NCI-H2081 (cell line): ENCODE measurements at places on chromosomes 6 and 20.

- no peak for DNase-seq
Observed at GRCh38 chr6:143559051-143559660, 47.6 kb upstream of the FUCA2 start.

- no peak for DNase-seq
Observed at GRCh38 chr6:145318952-145319351, 416.4 kb downstream of the EPM2A start.

DNA sequence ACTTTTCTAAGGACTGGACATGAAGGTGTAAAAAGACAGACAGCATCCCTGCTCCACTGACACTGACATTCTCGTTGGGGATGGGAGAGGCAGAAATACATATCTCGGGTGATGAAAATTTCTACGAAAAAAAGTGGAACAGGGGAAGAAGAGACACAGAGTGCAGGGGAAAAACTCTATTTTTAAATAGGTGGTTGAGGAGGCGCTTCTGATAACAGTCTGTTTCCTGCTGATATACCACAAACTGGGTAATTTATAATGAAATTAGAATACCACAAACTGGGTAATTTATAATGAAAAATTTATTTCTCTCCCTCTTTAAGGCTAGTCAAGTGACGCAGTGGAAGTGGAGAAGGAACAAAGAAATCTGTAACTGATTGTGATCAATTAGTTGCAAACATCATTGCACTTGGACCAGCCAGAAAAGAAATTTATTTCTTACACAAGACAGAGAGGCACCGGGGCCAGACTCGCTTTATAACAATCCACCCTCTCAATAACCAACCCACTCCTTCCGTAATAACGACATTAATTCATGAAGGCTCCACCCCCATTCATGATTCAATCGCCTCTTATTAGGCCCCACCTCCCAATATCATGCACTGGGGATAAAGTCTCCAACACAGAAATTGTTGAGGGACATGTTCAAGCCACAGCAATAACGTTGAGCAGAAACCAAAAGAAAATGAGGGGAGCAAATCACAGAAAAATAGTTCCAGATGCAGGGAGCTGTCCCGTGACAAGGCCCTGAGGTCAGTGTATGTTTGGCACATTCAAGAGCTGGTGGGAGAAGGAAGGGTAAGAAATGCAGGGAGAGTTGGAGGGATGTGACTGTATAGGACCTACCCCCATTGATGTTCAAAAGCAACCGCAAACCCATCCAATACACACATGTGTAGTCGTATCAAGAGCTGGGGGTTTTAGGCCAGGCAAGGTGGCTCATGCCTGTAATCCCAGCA is 6.6 kb upstream of the SRSF6 start:
- no peak for DNase-seq

- DNase-seq, result no peak
Observed at GRCh38 chr6:46338131-46338530, 153.1 kb downstream of the RCAN2 start.

- DNase-seq, result no peak
Observed at GRCh38 chr6:34324738-34325444, 67.6 kb downstream of the NUDT3 start.

DNA sequence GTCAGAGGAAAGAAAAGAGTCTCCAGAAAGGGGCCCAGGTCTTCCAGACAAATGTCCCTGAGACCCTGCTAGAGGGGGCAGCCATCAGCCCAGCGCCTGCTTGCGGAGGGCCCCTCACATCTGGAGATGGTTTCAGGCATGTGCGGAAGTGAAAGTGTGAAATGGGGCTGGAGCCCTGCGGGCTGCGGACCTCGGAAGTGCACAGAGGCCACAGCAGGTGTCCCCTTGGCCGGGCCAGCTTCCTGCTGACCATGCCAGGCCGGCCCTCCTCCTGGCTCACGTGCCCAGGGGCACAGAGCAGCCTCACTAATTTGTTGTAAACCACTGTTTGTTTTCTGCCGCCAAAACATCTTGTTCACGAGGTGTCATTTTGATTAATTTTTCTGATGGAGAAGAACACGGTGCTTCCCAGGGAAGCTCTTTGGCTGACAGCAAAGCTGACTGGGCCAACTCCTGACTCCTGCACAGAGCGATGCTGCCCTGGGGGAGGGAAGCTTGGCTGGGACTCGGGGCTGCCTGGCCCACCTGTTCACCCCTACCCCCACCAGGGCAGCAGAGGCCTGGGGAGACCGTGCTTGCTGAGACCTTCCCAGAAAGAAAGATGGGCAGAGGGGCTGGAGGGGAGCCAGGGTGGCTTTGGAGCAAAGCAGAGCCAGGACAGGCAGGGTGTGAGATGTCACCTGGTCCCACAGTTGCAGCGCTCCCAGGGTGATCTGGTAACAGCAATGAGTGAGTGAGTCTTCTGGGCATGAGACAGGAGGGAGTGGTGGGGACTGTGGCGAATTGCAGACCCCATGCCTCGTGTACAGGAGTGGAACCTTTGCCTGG is 54.2 kb downstream of the BCAS4 start:
- DNase-seq, result peak; percentile 9
